Cortex of kidney (tissue), 1 donor: ENCODE measurements at places on chromosomes 4 and X.

DNA sequence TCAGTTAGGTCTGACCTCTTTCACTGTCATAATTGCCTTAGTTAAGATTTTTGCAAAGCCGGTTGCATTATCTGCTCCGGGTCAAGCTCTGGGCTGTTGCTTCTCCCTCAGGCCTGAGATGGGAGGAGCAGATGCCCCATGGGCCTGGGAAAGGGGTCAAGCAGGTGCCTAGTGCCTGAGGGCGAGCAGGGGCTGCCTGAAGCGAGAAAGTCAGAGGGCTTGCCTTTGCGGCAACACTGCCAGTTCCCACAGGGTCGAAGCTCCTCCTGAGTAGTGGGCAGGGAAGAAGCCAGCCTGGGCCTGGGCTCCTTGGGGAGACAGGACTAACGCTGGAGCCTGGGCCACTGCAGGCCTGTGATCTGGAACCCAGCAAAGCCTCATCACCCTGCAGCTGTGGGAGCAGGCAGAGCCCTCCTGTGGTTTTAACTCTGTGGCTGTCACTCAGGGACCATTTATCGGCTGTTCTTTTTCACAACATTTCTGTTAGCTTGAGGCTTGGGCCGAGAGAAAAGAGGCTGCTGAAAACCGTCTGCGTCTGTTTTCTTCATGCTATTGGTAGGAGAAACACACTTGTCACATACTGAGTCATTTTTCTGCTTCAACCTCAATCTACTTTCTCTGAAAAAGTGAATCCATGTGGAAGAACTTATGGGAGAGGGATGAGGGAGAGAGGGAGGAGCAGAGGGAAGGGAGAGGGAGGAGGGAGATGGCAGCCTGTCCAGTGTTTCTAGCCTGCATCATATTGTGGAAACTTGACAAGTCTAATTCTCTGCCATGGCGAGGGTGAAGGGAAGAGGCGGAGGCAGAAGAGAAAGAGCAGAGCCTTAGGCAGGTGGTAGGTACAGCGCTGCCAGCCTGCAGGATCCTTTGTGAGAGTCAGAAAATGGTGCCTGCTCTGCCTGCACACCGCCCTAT, 68.4 kb downstream of the RHOH start:
- DNase-seq: no peak

- DNase-seq: no peak
Observed at GRCh38 chr4:125944966-125945365, 630.2 kb downstream of the FAT4 start.

- DNase-seq: no peak
Observed at GRCh38 chr4:84366907-84367306, 132.2 kb downstream of the NKX6-1 start.

GRCh38 chrX:24491741-24492140, 26.7 kb downstream of the PDK3 start:
- no peak for DNase-seq

DNA sequence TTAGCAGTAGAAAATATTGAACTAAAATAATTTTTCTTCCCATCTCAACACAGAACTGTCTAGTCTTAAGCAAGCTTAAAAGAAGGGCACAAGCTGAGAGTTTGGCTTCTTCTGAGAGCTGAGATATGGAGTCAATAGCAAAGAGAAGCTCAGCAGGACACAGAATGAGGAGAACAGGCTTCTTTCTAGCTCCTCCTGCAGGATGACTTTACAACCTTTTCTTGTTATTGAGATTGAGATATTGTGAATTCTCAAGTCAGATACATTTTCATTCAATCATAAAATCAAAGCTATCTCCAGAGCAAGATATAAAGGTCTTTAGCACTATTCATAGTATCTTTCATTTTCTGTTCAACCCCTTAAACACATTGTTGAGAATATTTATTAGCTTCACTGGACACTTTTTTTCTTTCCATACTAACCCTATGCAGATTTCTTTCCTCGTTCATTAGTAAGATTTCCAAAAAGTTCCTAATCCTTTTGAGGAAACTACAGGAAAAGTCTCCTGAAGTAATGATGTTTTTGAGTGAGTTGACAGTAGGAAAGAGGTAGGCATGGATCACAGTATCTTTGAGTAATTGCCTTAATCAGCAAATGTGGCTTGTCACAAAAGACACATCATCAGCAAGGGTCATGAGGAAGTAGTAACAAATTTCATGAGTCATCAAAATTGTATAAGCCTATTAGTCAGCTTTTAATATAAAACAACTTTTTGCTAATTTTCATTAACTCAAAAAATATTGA, 17.8 kb upstream of the CXCL3 start:
- no peak for DNase-seq

- DNase-seq: no peak
Observed at GRCh38 chr4:25367004-25367621, 9.9 kb upstream of the ANAPC4 start.

DNA sequence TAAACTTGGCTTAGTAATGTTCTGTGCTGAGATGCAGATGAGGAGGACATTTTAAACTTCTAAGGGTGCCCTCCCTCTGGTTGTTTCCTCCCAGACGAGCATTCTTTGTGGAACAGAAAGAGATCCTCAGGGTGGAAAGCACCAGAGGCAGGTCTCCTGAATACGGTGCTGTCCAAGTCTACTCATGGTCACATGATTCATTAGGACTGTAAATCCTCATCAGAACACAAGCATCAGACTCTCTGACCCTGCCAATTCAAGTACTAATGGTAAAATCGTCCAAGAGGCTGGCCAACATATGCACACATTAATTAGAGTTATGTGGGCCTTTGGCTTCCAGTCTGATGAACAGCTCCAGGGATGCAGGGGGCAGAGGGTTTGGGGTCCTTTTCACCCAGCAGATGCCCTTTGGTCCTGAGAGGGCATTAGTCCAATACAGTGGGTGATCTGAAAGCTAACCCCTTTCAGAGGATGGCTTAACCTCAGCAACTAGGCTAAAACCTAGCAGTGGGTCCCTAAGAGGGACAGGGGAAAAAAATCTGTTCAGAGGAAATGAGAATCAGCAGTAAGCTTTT, 18.2 kb downstream of the HAND2 start:
- DNase-seq: no peak

DNA sequence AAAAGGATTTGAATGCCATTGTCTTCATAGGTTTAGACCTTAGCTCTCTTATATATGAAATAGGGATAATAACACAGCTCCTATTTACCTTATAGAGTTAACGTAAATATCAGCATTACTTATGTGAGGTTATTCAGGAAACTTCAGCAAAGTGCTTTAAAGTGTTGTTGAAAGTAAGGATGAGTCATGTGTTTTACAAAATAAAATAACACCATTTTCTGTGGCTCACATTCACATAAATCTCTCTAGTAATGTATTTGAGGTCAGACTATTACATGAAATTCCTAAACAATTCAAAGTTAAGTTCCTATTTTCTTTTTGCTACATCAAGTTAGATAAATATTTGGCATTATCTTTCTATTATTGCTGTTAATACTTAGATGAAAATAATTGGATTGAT, 2.9 kb downstream of the GNRHR start:
- no peak for DNase-seq

DNA sequence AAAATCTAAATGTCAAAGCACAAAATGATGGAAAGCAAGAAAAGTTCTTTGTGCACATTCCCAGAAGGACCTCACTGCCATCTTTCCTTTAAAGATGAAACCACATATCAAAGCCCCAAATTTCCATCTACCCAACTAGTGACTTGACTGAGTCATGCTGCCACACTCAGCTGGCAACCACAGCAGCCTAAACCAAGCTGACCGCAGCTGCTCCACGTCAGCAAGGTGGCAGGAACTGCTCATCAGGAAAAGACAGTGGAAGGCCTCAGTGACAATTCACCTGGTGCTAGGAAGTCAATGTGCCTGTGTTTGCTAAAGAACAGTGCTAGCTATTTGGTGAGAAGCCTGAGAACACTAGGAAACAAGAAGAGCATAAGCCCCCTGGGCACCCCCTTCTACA, 26.1 kb downstream of the ACOX3 start:
- no peak for DNase-seq

GRCh38 chr4:7390906-7391636, 43.7 kb downstream of the PSAPL1 start:
- no peak for DNase-seq

- no peak for DNase-seq
Observed at GRCh38 chr4:123587983-123588494, 191.4 kb downstream of the SPRY1 start.

- no peak for DNase-seq
Observed at GRCh38 chr4:168569066-168569930, 72.4 kb downstream of the PALLD start.

DNA sequence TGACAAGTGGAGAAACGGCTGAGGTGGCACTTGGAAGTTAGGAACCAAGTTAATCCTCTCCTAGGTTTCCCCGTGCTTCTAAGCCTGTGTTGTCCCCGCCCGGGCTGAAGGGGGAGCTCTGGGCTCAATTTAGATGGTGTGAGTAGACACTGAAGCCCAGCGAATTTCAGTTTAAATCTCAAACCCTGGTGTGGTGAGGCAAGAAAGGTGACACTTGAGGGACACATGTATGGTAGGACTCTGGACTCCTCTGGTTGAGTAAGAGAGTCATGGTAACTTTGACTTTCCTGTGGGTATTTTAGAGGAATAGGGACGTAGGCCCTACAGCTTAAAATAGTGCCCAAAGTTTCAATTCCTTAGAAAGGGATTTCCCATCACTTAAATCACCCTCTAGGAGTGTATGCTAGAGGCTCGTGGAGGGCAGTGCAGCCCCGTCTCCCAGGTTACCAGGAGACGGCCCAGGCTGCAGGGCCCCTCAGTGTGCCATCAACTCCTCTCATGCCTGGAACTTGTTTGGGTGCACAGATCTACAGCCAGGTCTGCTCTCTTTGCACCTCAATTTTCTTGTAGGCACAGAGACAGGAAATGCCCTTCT, 24.0 kb downstream of the HAND2 start:
- no peak for DNase-seq

GRCh38 chr4:54101190-54102041, 1.5 kb downstream of the GSX2 start:
- no peak for DNase-seq

- DNase-seq: no peak
Observed at GRCh38 chr4:140130677-140131076, 23.3 kb downstream of the MAML3 start.

DNA sequence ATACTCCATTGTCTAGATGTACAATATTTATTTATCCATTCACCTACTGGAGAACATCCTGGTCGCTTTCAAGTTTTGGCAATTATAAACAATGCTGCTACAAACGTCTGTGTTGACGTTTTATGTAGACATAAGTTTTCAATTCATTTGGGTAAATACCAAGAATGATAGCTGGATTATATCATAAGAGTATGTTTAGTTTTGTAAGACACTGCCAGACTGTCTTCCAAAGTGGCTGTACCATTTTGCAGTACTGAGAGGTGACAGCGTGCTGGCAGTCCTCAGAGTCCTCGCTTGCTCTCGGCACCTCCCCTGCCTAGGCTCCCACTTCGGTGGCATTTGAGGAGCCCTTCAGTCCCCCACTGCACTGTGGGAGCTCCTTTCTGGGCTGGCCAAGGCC, 253.3 kb upstream of the INTU start:
- no peak for DNase-seq

GRCh38 chr4:81449015-81449414, 22.7 kb downstream of the RASGEF1B start:
- no peak for DNase-seq

GRCh38 chr4:110678517-110679227, 55.8 kb upstream of the PITX2 start:
- no peak for DNase-seq

- no peak for DNase-seq
Observed at GRCh38 chr4:71526637-71527406, 188.0 kb downstream of the SLC4A4 start.

GRCh38 chrX:39242187-39242586, 440.9 kb downstream of the MID1IP1 start:
- no peak for DNase-seq

GRCh38 chrX:48713847-48714246, 17.3 kb downstream of the SUV39H1 start:
- DNase-seq: no peak
